ENCODE measurements at places on chromosomes 12 and 14.

DNA sequence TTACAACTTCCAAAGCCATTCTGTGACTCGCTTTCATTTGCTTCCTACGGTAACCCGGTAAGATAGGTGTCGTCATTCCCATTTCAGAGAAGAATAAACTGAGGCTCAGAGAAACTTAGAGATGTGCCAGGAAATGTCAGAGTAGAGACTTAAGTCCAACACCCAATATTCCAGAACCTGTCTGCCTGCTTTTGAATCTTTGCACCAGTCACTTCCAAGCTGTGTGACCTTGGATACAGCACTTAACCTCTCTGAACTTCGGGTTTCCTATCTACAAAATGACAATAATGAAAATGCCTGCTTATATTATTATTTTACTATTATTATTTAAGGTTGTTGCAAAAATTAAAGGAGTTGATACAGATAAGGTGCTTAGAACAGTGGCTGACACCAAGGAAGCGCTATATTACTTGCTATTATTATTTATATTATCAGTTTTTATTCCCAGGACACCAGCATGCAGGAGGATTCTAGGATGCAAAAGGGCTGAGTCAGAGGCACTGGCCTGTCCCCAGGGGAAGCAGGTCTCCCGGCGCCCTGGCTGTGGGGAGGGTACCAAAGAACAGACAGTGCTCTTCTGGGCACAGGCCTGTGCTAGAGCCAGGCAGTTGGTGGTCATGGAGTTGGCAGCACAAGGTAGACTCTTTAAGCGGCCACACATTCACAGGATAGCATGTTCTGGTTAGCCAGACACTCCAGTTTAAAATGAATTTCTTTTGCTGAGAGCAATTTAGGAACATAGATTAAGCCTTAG is 5.4 kb downstream of the HSPB8 start:
- DNase-seq, result no peak

GRCh38 chr14:69314327-69314726 is 54.4 kb downstream of the GALNT16 start:
- DNase-seq, result no peak

- DNase-seq, result no peak
Measured at GRCh38 chr12:117867348-117867747, 101.4 kb downstream of the KSR2 start.

DNA sequence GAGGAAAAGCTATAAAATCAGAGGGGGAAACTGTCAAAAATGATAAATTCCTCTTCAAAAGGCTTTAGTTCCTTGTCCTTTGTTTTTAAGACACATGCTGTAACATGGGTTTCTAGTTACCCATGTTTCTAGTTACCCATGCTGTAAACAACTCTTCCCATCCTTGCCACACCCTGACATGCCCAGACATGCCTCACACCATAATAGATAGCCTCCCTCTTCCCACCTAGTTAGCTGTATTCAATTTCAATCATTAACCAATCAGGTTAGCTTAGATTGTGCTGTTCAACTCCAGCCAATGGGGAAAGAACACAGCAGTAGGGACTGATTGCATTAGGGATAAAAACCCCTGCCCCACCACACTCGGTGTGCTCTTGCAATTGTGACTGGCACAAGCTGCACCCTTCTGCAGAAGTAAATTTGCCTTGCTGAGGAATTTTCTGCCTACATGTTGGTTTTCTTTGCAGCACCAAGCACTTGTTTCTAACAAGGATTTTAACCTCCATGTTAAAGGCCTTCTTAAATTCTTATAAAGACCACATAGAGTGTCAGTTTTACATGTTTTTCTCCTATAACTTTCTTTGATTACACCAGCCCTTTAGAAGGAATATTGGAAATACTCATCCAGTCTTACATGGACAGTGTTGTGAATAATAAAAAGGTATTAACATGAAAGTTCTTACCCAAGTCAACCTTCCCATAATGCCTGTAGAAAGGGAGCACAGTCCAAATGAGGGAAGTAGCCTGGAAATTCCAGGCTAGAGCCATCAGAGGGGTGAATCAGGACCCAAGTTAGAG is 32.5 kb upstream of the LALBA start:
- DNase-seq, result no peak

DNA sequence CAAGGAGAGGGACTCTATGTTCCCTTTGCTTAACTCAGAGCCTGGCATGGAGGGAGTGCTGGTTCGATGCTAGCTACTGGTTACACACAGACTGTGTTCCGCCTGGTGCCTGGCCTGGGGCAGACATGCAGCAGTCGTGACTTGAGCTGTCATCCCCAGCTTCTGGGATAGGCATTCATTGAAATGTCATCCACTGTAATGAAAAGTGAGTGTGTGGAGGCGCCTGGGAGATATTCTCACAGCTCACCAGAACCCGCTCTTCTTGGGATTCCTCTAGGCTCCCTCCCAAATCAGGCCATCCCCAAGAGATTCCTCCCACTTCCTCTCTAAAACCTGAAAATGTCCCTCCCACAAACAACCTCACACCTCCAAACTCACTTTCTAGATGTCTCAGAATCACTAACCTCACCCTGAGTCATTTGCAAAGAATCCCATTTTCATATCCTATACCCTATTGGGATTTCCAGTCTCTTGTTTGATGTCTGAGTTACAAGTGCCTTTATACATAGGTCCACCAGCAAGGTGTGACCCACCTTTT is 82.8 kb downstream of the CRACR2A start:
- DNase-seq, result no peak

DNA sequence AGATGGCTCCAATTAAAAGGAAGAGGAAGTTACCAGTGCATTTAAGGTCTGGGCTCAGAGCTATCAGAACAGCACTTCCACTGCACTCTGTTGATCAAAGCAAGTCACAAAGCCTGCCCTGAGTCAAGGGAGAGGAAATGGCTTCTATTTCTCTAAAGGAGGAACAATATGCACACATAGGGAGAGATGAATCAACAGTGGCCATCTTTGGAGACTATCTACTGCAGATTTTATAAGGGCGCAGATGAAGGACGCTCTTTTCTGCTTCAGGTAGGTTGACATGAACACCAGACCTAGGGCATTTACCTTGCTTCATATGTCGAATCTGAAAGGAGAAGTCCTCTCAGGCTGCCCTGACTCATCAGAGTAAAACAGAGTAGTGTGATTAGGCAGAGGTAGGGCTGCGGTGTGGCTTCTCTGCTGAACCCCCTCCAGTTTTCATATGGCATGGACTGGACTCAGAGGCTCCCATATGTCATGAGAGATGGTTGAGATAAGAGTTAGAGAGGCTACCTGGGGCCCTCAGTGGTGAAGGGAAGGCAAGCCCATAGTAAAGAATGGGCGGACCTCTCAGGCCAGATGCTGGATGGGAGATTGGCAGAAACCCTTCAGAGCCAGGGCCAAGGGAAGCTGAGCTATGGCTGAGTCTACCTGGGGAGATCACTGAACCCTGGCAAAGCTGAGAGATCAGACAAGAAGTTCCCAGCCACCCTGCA is 84.4 kb downstream of the ARF6 start:
- DNase-seq, result no peak

DNA sequence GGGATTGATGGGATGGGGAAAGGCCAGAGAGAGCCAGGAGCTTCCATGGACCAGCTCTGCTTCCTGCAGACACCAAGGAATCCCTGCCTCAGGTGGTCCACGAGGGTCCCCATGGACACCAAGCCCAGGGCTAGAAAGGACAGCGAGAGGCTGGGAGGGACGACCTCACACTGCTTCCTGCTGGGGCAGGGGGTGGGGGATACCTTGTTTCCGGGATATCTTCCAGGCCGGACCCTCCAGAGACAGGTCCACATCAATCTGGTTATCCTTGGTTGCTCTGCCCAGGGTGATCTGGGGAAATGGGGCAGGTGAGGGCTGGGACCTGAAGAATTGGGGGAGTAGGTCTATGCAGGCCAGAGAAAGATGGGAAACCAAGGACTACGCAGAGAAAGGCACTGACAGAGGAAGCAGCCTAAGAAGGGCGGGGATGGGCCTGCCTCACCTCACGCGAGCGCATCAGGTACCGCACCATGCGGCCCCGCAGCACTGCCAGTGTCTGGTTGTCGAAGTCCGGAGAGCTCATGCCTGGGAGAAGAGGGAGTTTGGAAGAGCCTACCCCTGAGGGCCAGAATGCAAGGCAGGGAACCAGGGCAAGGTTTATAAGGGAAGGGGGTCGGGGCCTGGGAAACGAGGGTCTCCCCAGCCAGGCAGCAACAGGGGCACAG is 8.8 kb downstream of the MCRS1 start:
- DNase-seq, result no peak

DNA sequence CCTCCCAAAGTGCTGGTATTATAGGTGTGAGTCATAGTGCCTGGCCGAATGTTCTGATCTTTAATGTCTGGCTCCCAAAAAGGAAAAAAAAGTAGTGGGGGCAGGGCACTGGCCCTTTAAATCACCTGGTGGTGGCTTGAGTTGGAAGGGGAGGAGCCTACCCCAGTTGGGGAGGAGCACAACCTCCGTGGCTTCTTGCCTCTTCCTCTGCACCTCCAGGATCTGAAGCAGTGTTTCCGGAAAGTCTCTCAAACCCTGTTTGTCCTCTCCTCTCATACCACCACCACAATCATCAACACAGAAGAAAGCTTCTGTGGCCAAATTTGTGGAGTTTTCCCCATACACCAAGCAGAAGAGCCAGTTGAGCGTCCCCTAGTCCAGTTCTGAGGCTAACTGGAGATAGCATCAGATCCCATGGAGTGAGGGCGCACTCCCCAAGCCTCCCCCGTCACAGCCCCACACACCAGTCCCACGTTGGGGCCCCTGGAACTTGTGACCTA is 24.3 kb upstream of the RCOR1 start:
- no peak for DNase-seq

GRCh38 chr14:25431211-25432076 is 381.5 kb upstream of the STXBP6 start:
- DNase-seq, result peak; percentile 31

DNA sequence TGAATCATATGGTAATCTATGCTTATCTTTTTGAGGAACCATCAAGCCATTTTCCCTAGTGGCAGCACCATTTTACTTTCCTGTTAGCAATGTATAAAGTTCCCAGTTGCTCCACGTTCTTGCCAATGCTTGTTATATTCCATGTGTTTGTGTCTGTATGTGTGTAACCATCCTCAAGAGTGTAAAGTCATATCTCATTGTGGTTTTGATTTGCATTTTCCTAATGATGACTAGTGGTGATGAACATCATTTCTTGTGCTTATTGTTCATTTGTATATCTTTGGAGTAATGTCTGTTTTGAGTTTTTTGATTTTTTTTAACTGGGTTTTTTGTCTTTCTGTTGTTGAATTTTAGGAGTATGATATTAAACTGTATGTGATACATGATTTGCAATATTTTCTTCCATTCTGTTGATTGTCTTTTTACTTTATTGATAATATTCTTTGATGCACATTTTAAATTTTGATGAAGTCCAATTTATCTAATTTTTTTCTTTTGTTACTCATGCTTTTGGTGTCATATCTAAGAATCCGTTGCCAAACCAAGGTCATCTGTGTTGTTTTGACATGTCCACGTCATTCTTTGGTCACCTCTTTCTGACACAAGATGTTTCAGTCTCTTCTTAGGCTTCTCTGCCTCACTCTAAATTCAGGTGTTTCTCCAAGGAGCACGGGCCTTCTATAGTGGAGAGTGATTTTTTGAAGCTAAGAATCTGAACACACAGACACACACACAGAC is 36.1 kb downstream of the PPHLN1 start:
- DNase-seq, result no peak

- DNase-seq, result peak; percentile 15
Measured at GRCh38 chr12:85920324-85920947, 46.3 kb downstream of the NTS start.

DNA sequence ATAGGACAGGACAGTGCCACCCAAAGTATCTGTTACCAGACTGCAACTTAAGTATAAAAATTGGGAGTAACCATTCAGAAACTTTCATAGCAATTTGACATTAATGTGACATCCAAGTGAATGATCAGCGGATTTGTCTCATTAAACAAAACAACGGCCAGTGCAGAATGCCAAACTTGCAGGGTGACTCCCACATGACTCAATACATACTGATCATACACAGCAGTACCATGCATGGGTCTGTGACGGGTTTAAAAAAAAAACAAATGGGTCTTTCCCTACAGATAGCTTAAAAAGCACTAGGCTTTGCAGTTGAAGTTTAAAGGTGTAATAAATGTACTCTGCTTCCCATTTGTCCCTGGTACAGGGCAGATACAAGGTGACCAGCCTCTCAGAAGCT is 116.6 kb downstream of the SLC35F4 start:
- no peak for DNase-seq

All from NCI-H1694 (cell line).